ENCODE measurements at places on chromosomes 3 and 15. TPM values are rescaled to one million over a fixed set of nuclear protein-coding genes. Genes with fewer than 3 reads are reported as not detected.

DNA sequence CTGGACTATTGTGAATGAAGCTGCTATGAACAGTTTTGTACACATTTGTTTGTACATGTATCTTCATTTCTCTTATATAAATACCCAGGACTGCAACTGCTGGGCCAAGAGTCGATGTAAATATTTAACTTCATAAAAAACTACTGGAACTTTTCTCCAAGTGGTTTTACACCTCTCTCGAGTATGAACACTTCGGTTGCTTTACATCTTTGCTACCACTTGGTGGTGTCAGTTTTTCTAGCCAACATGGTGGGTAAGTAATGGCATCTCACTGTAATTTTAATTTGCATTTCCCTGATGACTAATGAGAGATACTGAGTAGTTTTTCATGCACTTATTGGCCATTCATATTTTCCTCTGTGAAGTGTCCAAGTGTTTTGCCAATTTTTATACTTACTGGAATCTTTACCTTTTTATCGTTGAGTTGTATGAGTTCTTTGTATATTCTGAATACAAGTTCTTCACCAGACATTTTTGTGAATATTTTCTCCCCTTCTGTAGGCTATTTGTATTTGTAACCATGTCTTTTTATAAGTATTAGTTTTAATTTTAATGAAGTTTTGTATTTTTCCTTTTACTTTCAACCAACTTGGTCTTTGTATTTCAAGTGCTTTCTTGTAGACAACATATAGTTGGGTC lies 44.4 kb downstream of the PCOLCE2 start:
- DNase-seq, result no peak

The GOLGA8G gene
- not detected for total RNA-seq

DNA sequence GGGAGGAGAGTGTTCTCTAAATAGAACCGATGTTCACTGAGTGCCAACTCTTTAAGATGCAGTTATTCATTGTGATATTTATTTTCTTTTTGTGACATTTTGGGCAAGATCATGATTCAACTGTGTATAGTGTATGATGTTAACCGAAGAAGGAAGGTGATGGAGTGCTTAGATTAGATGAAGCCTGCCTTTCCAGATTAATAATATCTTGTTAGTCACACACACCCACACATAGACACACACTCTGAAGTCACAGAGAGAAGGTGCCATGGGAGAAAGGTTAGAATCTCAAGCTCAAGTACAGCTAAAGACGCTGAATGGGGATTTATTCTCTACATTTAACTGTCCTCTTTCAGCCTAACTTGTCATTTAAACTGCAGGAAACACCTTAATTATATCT lies 77.0 kb downstream of the SLC9A9 start:
- no peak for DNase-seq

The AGTR1 gene
- total RNA-seq, result not detected

GRCh38 chr3:81585056-81585455 lies 176.4 kb downstream of the GBE1 start:
- DNase-seq, result no peak

GRCh38 chr15:62492900-62493299 lies 327.8 kb upstream of the C2CD4B start:
- DNase-seq, result no peak

- no peak for DNase-seq
These were observed 231.8 kb upstream of the THRB start for GRCh38 chr3:24726423-24726822.

GRCh38 chr15:61198722-61199121 lies 30.4 kb downstream of the RORA start:
- DNase-seq, result no peak

The VPS39 gene
- 82.5 TPM for total RNA-seq

The MYNN gene
- 20.6 TPM for total RNA-seq

The MYRIP gene
- total RNA-seq, result not detected

DNA sequence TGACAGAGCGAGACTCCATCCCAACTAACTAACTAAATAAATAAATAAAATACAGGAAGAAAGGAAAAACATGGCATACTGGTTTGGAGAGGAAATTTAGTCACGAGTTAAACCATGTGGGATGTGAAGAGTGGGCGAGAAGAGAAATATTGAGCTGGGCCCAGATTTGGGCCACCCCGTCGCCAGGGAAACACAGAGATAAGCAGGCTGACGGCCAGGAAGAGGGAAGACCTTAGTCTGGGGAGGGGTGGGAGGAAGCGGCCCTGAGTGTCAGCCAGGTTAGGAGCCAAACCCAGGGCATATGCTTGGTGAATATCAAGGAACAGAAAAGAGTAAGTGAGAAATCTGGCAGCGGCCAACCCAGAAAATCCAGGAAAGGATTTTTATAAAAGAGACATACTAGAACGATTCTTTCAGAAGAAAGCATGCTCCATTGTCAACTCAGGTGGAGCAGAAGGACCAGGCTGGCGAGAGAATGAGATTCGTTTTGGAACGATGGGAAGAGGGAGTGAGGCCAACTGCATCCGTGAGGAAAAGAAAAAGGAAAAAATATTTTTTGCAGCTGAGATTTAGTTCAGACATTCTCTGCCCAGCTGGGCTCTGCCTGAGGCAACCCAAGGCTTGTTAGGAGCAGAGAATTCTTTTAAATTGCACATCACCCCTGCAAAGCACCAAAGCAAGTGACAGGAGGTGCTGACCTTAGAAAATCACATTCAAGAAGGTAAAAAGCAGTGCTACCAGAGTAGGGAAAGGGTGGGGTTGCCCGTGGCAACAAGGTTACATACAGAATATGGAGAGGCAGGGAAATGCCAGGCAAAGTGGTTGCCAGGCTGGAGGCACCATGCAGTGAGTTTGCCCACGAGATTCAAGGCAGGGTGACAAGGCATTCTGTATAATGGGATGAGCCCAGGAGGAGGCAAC lies 59.3 kb upstream of the RAD18 start:
- no peak for DNase-seq

GRCh38 chr3:79515072-79515471 lies 252.7 kb downstream of the ROBO1 start:
- no peak for DNase-seq

GRCh38 chr3:107975529-107976201 lies 115.2 kb downstream of the CD47 start:
- DNase-seq, result no peak

The TRH gene
- not detected for total RNA-seq

The GOLGA6D gene
- not detected for total RNA-seq

The ANP32A gene
- total RNA-seq, result 55.1 TPM

GRCh38 chr3:192279664-192280063 lies 447.7 kb downstream of the FGF12 start:
- DNase-seq, result no peak

GRCh38 chr15:95598251-95598855 lies 732.1 kb upstream of the NR2F2 start:
- DNase-seq, result no peak

GRCh38 chr3:32882603-32883025 lies 64.8 kb downstream of the TRIM71 start:
- DNase-seq, result no peak

DNA sequence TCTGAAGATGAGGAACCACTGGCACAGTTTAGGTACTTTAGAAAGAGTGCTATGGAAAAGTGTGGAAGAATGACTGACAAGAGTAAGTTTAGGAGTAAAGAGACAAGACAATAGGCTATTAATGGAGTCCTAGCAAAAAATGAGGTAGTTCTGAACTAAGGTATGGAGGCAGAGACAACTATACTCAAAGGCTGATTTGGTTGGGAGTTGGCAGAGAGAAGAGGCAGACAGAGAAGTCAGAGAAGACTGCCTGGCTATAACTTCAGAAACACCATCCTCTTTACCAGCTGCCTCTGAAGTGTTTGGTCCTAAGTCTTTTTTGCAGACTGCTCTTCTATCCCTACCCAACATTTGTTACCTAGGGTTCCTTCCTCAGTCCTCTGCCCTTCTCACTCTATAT lies 19.2 kb downstream of the DYNC1LI1 start:
- DNase-seq, result no peak

The ZMAT3 gene
- 10.2 TPM for total RNA-seq

GRCh38 chr15:52498706-52499105 lies 30.0 kb downstream of the MYO5A start:
- no peak for DNase-seq

- DNase-seq, result no peak
These were observed 77.0 kb downstream of the TMEM108 start for GRCh38 chr3:133115176-133115575.
